NCI-H187 (cell line): ENCODE measurements at places on chromosomes 12 and 14.

- no peak for DNase-seq
Measured at GRCh38 chr12:110266980-110267620, 13.9 kb upstream of the ATP2A2 start.

DNA sequence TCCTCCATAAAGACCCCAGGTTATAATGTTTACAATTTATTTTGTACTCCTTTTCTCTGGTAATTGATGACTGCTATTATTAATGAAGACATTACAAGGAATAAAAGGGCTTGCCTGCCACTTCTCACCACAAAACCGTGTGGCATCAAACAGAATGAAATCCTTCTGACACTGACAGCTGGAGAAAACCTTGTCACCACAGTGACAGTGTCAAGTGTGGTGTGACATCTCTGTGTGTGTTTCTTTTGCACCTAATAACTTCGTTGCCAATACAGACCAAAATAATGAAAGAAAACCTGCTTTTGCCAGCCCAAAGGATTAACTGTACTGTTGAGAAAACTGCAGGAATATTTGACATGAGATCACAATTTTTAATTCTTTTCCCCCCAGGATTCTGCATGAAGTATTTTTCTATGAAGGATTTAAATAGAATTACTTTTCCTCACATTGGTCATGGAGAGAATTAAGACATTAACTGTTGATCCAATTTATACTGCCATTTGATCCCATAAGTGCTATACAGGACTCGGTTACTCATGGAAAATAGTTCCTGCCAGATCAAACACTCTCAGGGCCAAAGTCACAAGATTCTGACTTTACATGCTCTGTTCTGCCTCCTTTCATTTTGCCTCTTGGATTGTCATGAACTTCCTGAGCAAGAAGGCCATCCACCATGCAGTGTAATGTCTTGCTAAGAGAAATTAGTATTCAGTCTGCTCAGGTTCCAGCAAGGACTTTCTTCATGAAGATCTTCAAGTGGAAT, 60.4 kb upstream of the IFNG-AS1 start:
- no peak for DNase-seq

- no peak for DNase-seq
Measured at GRCh38 chr12:2332236-2332635, 279.4 kb downstream of the CACNA1C start.

- DNase-seq, result no peak
Measured at GRCh38 chr12:30687265-30687986, 8.2 kb downstream of the IPO8 start.

- DNase-seq, result no peak
Measured at GRCh38 chr12:103140286-103140685, 182.8 kb downstream of the ASCL1 start.

DNA sequence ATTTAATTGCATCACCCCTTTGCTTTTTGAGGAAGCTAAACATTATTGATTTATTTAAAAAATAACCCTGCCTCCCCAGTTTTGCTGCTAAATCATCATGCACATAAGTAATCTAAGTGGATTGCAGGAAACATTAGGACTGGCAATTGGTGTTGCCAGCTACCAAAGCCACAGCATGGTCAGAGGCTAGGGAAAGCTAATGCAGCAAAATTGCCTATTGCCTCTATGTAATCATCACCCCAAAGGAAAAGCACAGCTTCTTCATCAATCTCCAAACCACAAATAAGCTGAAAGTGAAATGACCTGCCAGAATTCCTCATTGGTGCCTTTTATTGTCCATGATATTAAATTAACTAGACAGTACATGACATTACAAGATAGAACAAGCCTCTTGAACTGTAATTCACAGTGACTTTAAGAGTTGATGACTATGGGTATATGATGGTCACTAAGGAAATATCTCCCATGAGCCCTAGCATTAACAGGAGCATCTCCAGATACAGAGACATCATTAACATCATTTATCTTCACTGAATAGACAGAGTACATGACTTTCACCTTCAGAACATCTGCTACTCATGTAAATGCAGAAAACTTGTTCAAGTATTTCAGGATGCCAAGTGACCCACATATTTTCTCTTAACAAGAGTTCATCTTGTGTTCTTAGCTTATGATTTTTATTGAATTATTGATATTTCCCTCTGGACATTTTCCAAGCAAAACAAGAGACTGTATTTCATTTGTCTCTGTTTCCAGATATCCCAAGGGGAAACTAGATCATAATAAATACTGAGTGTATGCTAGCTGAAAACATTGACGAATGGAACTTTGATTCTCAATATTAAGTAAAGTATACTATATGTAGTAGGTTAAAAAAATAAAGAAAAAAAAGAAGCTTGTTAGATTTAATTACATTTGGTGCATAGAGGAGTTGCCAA, 29.4 kb downstream of the PTPRR start:
- DNase-seq, result no peak

- DNase-seq, result no peak
Measured at GRCh38 chr12:129571901-129572494, 331.8 kb downstream of the TMEM132D start.

- DNase-seq, result no peak
Measured at GRCh38 chr14:106831322-106831720, 1304.9 kb downstream of the TMEM121 start.

GRCh38 chr12:46985816-46986215, 93.6 kb upstream of the PCED1B start:
- DNase-seq, result no peak

GRCh38 chr12:92717202-92717601, 14.4 kb downstream of the PLEKHG7 start:
- DNase-seq, result no peak

GRCh38 chr12:96989916-96990315, 82.9 kb downstream of the NEDD1 start:
- peak; percentile 10 for DNase-seq

DNA sequence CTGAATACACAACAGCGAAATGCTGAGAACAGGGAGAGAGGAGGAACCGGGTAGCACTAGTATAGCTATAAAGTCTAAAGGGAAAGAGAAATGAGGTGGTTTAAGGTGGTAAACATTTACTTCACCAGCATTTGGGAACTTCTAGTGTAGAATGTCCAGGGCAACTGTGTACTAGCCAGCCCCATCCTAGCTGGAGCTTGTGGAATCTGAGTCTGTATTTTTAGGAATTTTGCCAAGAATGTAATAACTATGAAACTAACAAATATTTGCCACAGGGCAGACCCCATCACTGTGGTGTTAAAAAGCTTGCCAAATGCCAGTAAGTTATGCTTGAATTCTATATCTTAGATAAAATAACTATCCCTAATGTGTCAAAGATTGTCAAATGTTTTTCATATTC, 398.9 kb upstream of the MIS18BP1 start:
- no peak for DNase-seq

- no peak for DNase-seq
Measured at GRCh38 chr14:79161571-79161970, 991.4 kb downstream of the NRXN3 start.

- DNase-seq, result no peak
Measured at GRCh38 chr12:24596768-24597388, 352.0 kb downstream of the BCAT1 start.

- DNase-seq, result no peak
Measured at GRCh38 chr12:122309564-122310121, 43.3 kb upstream of the VPS33A start.

GRCh38 chr12:120199025-120199424, 1.9 kb downstream of the RPLP0 start:
- no peak for DNase-seq

DNA sequence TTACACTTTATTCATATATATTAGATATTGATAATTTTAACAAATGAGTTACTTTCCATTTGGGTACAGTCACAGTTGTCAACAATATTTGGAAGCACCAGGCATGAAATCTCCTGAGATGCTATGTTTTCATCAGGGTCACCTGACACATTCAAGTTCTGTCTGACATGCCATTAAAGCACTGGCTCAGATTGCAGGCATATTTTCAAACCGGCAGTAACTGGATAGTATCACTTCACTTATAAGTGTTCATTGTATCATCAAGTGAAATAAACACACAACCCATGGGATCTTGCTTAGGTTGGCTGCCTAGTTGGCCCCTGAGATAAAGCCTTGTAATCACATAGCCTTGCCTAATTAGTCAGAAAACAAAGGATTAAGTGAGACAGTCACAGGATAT, 4.8 kb downstream of the IFNG start:
- peak; percentile 37 for DNase-seq

DNA sequence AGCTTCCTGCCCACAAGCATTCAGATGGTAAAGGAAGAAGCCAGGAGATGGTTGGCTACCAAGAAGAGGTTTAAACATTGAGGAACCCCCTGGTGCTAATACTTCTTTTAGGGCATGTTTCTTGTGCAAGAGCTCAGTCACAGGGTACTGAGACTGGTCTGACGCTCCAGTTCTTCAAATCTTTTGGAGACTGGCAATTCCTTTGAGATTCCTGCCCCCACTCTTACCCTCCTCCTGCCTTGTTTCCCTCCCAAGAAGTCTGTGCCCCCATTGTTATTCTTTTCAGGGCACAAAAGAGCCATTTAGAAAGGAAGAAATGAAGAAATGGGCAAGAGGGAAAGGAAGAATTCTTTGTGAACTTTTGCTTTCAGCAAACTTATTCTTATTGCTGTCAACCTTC, 11.8 kb downstream of the A2ML1 start:
- DNase-seq, result no peak

DNA sequence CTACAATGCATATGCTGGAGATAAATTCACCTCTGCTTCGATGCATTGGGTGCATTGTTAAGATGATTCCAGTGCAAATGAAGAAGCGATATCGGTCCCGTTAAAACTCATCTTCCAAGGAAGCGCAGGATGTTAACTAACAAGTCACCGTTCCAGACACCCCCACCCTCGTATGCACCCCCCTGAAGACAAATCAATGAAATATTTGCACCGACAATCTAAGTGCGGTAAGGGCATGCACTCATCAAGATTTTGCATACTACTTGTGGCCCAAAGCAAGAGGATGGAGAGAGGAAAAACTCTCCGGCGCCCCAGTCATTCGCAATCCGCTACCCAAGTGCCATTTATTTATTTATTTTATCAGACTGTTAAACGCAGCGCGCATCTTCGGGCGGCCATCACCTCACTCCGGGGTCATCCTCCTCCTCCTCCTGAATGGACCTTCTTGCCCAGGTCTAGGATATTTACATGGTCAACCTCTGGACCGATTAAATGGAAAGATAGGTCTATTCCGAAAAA, 1.2 kb downstream of the NOVA1 start:
- no peak for DNase-seq

GRCh38 chr14:103273145-103273744, 60.8 kb upstream of the EIF5 start:
- no peak for DNase-seq

DNA sequence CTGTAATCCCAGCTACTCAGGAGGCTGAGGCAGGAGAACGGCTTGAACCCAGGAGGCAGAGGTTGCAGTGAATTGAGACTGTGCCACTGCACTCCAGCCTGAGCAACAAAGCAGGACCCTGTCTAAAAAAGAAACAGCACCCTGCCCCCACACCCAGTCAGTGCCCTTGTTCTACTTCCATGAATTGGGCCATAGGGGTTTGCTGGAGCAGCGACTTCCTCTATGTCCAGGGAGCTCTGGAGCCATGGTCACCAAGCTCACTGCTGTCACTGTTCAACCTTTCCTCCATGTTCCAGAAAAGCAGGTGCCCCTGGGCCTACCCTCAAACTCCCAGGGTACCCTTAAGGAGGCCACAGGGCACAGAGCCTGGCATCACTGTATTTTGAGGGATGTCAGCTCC, 116.8 kb downstream of the RIN3 start:
- DNase-seq, result no peak

- DNase-seq, result no peak
Measured at GRCh38 chr12:65532764-65533163, 254.3 kb downstream of the MSRB3 start.

DNA sequence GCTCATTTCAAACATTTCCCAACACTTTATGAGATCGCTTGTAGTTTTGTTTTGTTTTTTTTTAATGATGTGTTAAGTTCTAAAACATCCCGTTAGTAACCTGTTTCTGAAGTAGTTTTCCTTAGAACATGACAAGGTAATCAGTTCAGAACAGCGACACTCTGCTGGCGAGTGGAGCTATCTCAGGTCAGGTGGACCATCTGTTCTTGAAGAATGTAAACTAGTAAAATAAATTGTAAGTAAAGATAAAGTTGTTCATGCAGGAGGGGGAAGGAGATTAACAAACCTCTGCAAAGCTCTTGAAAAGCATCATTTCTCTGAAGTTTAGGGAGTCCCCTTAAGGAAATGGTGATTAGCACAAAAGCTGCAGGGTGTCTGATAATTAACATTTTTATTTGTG, 71.9 kb upstream of the DACT1 start:
- DNase-seq, result no peak

DNA sequence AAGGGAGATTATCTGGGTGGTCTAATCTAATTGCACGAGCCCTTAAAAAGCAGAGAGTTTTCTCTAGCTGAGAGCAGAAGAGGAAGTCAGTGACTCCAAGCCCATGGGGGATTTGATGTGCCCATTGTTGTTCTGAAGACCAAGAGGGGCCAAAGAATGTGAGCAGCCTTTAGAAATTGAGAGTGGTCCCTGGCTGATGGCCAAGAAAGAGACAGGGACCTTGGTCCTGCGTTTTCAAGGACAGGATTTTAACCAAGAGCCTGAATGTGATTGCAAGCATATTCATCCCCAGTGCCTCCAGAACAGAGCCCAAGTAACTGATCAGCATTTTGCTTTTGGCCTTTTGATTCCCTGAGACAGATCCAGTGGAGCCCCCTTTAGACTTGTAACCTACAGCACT, 1353.9 kb downstream of the AACS start:
- DNase-seq, result no peak
